ENCODE measurements at places on chromosomes 12 and 14.

DNA sequence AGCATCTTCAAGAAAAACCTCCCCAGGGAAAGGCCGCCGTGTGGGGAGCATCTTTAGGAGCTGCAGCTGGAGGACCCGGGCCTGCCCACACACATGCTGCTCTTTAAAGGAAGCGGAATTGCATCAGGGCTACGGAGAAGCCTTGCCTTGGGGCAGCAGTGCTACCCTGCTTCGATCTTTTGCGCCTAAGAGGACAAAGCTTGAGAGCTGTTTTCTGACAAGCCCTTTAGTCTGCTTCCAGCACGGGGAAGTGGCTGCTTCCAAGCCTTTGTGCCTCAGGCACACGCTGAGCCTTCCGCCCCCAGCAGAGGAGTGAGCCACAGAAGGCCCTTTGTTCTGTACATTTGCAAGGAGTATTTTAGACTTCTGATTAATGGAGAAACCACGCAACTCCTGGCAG lies 31.5 kb downstream of the COA8 start:
- DNase-seq, result peak; percentile 96

DNA sequence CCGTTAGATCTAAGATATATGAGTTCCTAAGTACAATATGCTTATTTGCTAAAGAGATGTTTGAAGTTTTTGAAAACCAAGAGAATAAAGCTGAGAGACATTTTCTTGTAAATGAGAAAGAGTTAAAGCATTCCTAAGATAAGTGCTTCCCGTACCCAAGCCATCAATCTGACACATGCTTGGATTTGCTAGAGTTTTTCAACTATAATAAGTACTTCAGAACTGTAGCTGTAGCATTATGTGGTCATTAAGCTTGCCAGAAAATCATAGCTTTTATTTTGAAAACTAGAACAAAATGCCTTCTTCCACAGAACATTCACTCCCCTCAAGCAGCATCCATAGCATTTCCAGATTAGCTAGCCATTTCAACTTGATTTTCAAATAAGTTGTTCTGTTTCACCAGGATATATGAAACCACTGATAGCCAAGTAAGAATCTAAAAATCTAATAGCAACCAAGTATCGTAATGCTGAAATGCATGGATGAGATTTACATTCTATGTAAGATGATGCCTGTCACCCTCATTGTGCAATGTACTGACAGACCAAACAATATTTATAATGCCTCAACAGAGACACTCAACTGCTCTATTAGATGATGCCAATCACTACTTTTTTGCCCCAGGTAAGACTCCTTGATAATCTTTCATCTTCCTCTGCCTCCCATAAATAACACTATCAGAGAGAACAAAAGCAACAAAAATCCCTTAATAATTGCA lies 8.0 kb downstream of the SNW1 start:
- no peak for DNase-seq

DNA sequence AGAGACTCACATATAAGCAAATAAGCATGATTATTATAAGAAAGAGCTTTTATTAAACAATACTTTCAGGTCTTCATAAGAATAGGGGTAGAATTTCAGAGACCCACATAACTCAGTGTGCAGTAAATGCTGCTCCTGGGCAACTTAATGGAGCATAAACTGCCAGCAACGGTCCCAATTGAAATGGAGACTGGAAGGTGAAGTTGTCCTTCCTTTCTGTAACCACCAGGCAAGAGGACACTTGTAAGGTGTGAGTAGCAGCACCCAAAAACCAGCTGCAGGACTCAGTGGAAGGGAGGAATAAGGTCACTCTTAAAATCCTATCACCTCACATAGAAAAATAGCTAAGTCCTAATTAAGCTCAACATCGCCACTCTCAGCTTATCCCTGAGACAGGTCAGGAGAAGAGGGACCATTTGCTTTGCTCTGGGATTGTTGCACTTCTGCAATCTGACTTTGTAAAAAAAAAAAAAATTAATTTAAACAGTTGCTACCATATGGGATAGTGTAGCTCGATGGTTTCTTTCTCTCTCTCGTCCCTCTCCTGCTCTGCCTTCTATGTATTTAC lies 22.7 kb upstream of the LTA4H start:
- no peak for DNase-seq

DNA sequence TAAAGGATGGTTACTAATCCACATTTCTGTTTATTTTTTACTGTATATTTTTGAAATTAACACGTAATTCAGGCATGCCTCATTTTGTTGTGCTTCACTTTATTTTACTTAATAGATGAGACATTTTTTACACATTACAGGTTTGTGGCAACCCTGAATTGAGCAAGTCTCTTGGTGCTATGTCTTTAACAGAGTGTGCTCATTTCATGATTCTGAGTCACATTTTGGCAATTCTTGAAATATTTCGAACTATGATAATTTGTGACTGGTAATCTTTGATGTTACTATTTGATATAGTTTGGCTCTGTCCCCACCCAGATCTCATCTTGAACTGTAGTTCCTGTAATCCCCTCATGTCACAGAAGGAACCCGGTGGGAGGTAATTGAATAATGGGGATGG lies 1120.5 kb upstream of the FLRT2 start:
- no peak for DNase-seq

DNA sequence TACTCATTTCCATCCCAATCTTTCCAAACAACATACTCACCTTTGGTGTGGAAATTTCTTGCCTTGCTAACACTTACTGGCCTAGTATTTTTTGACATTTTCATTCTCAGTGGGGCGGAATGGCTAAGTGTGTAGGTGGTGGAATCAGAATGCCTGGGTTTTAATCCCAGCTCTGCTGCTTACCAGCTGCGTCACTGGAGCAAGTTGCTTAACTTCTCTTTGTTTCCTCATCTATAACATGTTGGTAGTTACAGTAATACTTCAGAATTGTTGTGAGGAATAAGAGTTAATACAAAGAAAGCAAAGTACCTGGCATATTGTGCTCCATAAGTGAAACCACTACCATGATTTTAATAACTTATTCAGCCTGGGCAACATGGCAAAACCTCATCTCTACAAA lies 3.0 kb upstream of the FAM177A1 start:
- DNase-seq, result no peak

GRCh38 chr12:120783197-120783596 lies 57.6 kb downstream of the ACADS start:
- DNase-seq, result no peak

DNA sequence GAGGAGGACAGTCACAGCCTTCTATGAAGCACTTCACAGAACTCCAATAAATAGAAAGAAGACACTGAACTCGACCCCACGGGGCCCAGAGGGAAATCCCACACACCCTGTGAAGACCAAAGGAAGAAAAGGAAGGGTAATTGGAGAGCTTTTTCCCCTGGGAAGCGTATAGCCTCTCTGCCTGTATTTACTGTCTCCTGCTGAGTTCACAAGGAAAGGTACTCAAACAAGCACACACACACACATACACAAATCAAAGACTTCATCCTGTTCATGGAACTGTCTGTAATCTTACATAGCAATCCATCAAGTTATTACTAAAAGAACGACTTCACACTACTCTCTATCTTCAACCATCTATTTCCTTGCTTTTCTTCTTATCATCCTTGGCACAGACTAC lies 15.3 kb downstream of the FOXN3 start:
- no peak for DNase-seq

GRCh38 chr14:67497216-67497615 lies 8.7 kb upstream of the TMEM229B start:
- no peak for DNase-seq

GRCh38 chr14:84859116-84859515 lies 670.8 kb upstream of the FLRT2 start:
- DNase-seq, result no peak

DNA sequence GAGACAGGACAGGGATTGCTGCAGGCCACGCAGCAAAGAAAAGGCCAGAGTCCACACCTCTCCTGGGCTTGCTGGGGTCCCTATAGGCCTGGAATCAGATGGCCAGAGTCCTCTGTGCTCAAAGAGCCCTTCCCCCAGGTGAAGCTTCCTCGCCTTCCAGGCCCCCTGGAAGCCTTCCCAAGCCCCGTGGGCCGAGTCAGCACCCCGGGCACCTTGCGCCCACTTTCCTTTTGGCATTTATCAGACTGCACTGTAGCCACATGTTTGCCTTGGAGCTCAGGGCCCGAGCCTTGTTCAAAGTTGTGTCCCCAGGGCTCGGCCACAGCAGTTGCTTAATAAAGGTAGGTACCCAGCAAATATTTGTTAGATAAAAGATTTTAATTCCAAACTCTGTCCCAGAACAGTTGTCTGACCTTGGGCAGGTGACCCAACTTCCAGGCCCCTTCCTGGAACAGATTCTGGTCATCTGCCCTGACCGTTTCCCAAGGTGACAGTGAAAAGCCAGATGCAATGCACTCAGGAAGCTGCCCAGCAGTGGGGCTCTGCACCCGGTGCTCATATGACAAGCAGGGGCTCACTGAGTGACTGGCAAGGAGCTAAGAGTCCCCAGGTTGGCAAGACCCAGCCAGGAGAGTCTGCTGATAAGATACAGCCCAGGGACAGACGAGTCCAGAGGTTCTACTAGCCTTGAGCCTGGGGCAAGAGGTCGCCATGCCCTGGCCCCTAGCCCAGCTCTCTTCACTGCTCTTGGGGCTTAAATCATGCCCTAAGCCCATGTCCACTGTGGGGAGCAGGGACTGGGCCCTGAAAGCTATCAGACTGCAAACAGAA lies 81.2 kb downstream of the PITPNM2 start:
- no peak for DNase-seq

GRCh38 chr14:88194531-88194930 lies 128.5 kb downstream of the KCNK10 start:
- no peak for DNase-seq

DNA sequence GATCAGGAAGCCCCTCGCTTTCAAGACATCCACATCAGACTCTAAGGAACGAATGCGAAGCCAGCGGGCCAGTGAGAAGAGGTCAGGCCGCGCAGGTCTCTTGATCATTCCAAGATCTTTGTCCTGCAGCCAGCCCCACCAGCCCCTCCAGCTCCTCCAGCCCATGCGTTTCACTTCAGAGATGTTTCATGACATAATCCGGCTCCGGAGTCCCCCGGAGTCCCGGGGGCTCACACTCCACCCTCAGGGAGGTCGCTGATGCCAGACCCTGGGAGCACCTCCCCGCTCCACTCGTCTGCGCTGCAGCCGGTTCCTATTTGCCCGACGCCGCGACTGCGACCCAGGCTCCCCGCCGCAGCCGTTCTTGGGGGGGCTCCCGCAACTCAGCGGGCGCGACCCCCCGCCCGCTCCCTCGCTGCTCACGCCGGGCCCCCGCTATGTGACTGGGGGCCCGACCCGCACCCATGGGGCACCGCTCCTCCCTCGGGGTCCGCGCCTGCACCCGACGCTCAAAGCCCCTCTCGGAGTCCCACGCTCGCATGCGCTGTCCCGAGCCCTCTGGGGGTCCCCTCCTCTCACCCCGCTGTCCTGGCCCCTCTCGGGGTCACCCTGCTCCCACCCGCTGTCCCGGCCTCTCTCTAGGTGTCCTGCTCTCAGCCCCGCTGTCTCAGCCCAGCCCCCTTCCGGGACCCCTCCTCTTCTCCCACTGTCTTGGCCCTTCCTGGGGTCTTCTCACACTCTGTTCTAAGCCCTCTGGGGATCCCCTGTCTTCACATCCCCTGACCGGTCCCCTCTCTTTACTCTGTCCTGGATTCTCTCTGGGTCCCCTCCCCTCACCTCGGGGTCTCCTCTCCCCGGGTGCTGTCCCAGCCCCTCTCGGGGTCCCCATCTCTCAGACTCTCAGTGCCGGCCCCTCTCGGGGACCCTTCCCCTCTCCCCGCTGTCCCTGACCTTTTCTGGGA lies 1.1 kb downstream of the TAOK3 start:
- no peak for DNase-seq

DNA sequence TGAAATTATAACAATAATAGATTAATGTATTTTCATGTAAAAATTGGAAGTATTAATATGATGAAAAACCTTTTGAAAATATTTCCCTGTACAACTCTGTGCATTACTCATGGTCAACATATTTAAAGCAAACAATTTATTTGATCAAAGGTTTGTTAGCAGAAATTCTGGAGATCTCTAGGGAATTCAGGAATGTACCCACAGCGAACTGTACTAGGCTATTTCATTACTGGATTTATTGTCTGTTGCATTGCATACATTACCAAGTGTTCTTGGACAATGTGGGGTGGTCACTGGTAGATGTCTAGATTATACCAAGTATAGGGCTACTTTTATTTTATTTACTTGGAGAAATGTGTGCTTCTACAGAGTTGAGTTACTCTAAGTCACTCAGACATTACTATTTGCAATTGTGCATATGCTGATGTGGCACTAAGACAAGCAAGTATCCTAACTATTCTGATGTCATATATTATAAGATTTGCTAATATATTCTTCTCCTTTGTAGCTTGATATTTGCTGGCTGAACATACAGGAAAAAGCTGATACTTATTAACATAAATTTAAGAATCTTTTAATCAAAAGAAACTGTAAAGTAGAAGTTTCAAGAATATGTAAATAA lies 323.3 kb downstream of the CCER1 start:
- DNase-seq, result no peak

DNA sequence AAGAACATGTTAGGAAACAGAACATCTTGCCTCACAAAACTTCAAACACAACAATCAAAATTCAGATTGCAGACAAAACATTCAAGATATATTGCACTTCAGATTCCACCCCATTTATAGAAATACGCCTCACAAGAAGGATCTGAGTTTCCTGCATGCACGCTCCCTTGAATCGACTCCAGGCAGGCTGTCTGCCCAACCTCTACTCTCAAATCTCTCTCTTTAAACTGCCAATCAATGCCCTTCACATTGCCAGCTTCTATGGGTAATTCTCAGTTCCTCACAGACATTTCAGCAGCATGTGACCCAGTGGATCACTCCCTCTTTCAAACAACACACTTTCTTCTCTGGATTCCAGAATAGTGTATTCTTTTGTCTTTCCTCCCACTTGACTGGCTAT lies 184.1 kb downstream of the PRKD1 start:
- DNase-seq, result peak; percentile 39

GRCh38 chr12:66380769-66381535 lies 78.7 kb downstream of the HELB start:
- DNase-seq, result no peak

GRCh38 chr12:94815958-94816357 lies 165.6 kb upstream of the TMCC3 start:
- DNase-seq, result no peak

DNA sequence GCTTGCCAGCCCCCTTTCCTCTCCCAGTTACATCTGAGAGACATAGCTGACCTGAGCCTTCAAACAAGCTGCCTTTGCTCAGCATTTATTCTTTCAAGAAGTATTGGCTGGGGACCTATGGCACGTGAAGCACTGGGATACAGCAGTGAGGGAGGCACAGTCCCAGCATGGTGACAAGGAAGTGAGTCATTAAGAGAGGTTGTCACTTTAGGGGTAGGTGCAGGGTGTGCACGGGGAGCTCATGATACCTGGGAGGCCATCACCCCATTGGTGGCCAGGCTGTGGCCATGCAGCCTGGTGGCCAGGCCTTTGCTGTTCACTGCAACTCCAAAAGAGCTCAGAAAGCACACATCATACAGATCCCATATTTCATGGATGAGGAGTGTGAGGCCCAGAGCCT lies 5.7 kb upstream of the KRT75 start:
- no peak for DNase-seq

Data from posterior cingulate gyrus (tissue), 11 donors.